ENCODE measurements at places on chromosomes 1 and 21.

DNA sequence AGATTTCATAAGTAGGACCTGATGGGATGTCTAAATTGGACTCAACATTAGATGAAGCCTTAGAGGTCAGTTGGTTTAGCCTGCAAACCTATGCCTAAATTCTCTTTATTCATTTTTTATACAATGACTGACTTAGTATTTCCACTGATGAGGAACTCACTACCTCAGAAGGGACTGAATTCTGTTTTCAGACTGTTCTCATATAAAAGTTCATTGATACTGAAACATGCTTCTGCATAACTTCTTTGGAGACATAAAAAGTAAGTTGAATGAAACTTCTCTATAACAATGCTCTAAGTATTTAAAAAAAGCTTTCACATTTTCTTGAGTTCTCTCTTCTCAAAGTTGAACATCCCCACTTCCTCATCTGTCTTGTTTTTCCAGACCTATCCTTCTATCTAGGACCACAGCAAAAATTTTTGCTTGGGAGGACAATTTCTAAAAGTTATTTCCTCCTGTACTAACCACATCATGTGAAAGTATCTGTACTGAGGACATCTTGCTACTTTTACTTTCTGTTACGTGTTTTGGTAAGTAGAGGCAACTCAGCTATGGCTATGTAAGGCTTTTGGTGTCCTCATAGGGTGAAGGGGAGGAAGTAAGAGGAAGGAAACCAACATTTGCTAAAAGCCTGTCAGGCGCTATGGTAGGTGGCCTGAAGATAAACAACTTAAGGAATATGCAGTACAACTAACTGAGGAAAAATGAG is 64.1 kb downstream of the USP24 start:
- DNase-seq: no peak

GRCh38 chr1:201064806-201065205 is 41.3 kb upstream of the KIF21B start:
- no peak for DNase-seq

DNA sequence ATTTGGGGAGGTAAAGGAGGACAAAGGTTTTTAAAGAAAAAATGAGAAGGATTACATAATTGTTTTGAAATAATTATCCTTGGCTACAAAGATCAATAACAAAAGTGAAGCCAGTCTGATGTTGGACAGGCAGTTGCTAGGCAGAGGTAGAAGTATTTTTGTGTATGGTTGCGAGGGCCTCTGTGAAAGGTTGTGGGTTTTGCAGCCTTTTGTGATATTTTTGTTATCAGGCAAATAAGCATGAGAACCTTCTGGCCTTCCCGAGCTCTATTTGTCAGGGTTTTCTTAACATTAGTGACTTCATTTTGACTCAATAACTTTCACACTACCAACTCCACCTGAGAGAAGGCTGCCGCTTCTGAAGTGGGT is 39.2 kb downstream of the CAPN9 start:
- no peak for DNase-seq

DNA sequence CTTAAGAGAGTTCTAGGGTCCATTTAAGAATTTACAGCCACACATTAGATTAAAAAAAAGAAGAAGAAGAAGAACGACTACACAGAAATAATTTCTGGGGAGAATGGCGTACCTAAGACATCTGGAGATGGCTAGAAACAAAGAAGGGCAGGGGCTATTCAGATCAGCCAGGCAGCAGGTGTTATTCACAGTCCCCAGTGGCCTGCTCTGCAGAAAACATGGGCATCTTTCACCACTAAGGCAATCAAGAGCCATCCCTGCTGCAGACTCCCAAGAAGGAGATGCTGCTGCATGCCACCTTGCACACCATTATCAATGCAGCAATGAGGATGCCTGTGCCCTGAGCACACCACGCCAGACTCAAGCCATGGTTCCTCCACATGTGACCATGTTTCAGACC is 7.9 kb upstream of the FCRL2 start:
- DNase-seq: no peak

DNA sequence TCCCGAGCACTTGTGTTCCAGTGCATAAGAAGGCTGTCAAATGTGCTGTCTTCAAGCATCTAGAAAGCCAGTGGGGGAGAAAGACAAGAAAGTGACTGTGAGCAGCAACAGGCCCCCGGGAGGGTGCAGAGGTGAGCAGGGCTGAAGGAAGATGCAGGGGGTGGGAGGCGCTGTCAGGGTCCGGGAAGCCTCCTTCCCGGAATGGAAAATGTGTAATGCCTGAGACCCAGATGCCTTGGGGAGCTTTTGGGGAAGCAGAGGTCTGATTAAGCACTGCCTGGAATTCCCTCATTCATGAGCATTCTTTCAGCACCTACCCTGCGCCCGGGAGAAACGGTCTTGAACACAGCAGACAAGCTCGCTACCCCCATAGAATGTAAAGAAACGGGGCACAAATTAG is 1.3 kb downstream of the NPHP4 start:
- no peak for DNase-seq

GRCh38 chr1:162217706-162218105 is 148.2 kb downstream of the NOS1AP start:
- no peak for DNase-seq

GRCh38 chr1:154729031-154729442 is 121.1 kb upstream of the ADAR start:
- DNase-seq: no peak

- DNase-seq: no peak
These were observed 224.9 kb upstream of the JUN start for GRCh38 chr1:59008599-59009347.

GRCh38 chr1:147641291-147641690 is 29.0 kb downstream of the ACP6 start:
- no peak for DNase-seq

GRCh38 chr21:32167513-32167912 is 111.3 kb downstream of the MIS18A start:
- no peak for DNase-seq

DNA sequence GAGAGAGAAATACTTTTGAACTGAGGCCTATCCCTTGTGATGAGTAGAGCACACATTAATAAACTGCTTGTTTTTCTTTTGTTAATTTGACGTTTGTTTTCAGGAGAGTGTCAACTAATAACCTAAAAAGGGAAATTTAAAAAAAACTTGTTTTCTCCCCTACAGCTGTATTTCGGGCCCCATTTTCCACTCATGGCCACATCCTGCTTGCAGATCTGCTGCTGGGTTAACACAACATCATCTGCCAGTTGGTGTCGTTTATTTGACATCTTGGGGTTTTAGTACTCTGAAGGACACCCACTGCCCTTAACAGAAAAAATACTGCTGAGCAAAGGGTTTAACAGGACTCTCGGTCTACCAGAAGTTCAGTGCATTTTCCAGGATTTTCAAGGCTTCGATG is 848 bp upstream of the PYHIN1 start:
- no peak for DNase-seq

DNA sequence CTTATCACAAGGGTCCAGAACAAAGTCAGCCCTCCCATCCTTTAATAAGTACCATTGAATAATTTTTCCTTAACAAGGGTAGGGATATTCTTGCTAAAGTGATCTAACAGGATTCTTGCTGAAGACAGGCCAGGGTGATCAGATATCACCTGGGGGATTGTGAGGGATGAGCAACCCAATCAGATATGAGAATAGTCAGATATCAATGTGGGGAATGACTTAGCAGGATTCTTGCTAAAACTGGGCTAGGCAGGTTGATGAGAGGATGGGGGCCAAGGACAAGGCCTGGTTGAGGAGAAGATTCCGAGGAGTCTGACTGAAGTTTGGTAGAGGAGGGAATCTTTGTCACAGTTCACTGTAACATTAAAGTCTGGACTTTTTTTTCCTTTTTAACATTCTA is 23.9 kb upstream of the NLRP3 start:
- DNase-seq: no peak

All from activated gamma-delta T cell (primary cell).